LNCaP clone FGC (cell line): ENCODE measurements at places on chromosomes 2 and 18.

GRCh38 chr2:96207073-96207773 lies 1.4 kb downstream of the STARD7 start:
- no peak for DNase-seq

DNA sequence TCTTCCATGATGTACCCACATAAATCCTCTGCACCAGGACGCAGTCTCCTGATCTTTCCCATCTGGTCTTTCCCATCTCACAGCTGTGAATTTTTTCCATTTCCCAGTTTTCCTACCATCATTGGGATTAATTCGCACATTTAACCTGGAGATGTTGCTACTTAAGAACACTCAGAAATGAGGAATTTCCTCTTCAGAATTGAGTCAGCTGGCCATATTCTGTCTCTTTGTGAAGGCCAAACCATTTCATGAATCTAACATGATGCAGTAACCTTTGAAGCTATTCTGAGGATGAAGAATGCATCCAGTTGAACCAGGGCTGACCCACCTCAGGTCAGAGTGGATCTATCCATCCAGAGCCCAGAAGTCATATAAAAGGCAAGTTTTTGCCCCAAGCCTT lies 326.8 kb downstream of the SETBP1 start:
- no peak for DNase-seq

- no peak for DNase-seq
Observed at GRCh38 chr2:63676135-63676534, 87.4 kb downstream of the MDH1 start.

- DNase-seq: no peak
Observed at GRCh38 chr18:44960580-44960979, 279.9 kb downstream of the SETBP1 start.

GRCh38 chr2:16513626-16514025 lies 152.0 kb downstream of the CYRIA start:
- DNase-seq: no peak

- no peak for DNase-seq
Observed at GRCh38 chr18:42509750-42510415, 554.8 kb downstream of the PIK3C3 start.

GRCh38 chr2:41026613-41027012 lies 574.7 kb upstream of the SLC8A1 start:
- no peak for DNase-seq

- DNase-seq: no peak
Observed at GRCh38 chr2:69164061-69164778, 151.2 kb downstream of the ANTXR1 start.

DNA sequence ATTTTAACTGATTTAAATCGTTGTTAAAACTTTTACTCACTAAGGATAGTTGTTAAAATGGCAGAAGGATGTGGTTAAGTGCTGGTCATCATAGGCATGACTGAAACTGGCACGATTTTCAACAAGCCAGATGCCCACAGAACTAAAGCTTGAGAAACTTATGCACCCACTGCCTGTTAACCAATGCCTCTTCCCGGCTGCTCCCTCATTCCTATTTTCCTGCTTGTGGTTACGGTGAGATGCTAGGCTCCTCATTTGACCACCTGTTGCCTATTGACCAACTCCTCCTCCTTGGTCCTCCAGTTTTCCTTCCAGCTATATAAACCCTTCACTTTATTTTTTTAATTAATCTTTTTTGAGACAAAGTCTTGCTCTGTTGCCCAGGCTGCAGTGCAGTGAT lies 238.7 kb downstream of the TFCP2L1 start:
- DNase-seq: no peak

GRCh38 chr2:167785606-167786216 lies 461.7 kb downstream of the STK39 start:
- DNase-seq: no peak

DNA sequence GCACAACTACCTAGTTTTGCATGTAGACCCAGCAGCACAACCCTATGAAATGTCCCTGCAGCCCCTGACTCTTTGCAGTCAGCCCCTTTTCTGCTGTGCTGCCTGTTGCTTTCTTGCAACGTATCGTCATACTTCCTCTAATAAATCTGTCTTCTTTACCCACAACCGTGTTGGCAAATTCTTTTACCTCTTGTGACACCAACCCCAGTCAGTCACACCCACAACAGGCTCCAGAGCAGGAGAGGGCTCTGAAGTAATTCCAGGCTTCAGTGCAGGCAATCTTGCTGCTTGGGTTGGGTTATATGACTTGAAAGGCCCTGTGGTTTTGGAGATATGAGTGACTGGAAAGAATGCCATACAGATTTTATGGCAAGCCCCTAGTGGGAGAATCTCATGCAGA lies 79.1 kb upstream of the KCNH7 start:
- DNase-seq: no peak
